ENCODE measurements at places on chromosomes 2 and 18.

DNA sequence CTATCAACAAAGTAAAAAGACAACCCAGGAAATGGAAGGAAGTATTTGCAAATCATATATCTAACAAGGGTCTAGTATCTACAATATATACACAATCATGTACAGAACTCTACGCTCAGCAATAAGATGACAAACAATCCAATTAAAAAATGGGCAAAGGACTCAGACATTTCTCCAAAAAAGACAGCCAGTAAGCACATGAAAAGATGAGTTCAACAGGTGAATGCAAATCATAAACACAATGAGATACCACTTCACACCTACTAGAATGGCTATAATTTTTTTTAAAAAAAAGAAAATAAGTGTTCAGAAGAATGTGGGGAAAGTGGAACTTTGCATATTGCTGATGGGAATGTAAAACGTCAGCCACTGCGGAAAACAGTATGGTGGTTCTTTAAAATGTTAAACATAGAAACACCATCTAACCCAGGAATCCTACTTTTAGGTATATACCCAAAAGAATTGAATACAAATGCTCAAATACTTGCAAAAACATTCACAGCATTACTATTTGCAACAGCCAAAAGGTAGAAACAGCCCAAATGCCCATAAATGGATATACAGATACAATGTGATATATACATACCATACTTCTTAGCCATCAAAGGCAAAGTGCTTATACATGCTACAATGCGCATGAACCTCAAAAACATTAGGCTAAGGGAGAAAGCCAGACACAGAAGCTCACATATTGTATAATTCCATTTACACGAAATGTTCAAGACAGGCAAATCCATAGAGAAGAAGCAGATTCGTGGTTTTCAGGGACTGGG, 121.2 kb downstream of the CABYR start:
- no peak for DNase-seq

DNA sequence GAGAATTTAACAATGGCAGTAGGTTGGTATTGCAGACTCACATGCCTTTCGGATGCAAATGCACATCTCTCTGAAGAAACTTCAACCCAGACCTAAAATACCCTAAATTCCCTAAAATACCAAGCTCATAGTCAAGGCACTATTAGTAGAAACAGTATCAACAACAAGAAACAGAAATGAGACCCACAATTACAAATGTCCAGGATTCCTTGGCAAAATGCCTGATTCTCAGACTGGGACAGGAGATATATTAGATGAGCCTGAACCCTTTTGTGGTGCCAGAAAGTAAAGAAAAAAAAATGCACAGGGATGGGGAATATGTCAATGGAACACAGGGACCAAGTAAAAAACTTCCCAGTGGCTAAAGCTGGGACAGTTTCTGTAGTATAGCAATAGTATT, 77.2 kb downstream of the NAT8 start:
- no peak for DNase-seq

- no peak for DNase-seq
Observed at GRCh38 chr2:159639712-159640111, 23.4 kb upstream of the BAZ2B start.

- no peak for DNase-seq
Observed at GRCh38 chr2:153072813-153073212, 354.4 kb downstream of the ARL6IP6 start.

- DNase-seq = no peak
Observed at GRCh38 chr2:40148334-40148733, 303.6 kb downstream of the SLC8A1 start.

DNA sequence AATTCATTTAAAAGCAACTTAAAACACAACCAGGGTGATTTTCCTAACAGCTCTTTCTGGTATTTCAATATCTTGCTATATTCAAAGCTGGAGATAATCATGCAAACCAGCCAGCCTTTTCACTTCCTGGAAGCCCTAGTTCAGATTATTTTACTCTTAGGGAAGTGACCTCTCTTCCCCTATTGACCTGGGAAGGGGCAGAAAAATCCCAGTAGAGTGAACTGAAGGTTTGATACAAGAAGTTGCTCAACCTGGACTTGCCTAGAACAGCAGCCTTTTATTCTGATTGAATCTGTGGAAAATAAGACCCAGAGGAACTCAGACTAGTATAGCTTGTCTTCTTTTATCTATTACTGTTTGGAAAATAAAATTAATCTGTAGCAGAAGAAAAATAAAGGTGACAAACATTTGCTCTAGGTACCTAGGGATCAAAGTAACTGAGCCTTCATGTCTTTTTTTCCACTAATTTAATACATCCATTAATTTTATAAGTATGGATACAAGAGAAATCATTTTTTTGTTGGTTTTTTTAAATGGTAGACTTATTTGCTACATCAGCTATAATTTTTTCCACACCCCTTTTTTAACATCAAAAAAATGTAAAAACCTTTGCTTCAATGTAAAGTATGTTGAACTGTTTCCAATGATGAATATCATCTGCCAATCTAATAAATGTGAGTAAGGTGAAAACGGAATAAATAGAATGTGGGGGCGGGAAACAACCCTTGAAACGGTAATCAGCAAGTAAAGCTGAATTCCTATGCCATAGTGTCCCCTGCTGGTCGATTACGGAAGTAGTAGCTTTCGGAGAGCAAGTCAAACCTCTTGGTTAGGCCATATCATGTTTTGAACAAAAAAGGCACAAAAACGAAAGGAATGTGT, 629.9 kb downstream of the NRXN1 start:
- DNase-seq = peak; percentile 23

- DNase-seq = no peak
Observed at GRCh38 chr2:84954329-84954728, 16.6 kb upstream of the KCMF1 start.

GRCh38 chr2:240619506-240620148, 5.7 kb upstream of the GPR35 start:
- no peak for DNase-seq

- no peak for DNase-seq
Observed at GRCh38 chr2:134818321-134818720, 20.1 kb upstream of the ACMSD start.

- no peak for DNase-seq
Observed at GRCh38 chr18:78457011-78457410, 522.6 kb upstream of the SALL3 start.

DNA sequence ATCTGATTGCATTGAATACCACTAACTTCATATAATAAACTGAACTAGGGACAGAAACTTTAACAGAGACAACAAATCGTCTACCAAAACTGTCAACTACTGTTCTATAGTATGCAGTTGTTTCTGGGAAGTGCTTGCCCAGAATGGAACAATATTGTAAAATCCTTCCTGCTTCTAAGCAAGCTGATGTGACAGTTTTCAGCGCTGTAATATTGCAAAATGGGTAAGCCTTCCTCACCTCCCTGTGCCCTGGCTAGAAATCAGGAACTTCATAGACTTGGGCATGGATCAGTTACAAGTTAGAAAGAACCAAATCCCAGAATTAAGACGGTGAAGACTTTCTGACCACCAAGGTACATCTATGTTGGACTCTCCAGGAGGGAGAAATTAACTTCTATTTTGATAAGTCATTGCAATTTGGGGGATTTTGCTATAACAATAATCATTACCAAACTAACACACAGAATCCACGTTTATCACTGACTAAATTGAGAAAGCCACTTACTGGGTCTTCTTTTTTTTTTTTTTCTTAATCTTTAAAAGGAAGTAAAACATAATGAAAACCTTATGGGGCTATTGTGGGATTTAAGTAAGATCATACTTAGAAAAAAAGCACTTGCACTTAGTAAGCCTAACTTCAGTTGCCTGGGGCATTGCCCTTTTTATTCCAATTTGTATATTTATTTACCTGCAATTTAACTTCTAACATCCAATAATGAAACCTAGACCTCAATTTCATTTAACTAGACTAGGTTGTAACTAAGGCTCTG, 261.5 kb downstream of the TRIB2 start:
- no peak for DNase-seq

DNA sequence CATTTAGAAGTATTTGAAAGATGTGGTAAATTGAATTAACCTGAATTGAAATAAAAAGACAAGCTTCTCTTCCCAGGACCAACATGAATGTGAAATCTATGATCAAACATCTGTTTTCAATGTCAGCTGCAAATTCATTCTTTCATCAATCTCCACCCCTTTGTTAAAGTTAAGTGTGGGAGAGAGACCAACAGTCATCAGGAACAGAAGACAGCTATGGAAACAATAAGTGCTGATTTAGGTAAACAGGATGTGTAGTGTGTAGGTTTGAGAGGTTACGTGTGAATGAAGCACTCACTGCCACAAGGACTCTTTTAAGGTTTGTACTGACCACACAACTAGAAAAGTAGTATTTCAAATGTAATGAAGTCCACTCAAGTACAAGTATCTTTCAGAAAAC, 1659.8 kb upstream of the CELF4 start:
- no peak for DNase-seq

DNA sequence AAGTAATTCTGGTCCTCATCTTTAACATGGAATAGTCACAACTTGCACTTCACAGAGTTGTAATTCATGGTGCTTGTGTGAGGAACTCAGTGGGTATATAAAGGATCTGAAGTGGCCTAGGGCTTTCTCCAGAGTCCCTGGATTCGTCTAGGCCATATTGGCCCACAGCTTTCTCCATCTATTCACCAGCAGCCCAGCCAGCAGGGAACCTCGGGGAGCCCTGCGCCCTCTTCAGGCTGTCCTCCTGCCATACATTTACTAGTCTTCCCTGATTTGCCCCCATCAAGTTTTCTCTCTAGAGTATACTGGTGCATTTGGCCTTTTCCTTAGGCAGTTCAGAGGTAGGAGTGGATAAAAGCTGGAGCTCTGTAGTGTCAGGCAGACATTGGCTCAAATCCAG, 278.3 kb downstream of the MYCN start:
- peak; percentile 2 for DNase-seq

GRCh38 chr2:241558532-241559322, at the start of gene BOK:
Gene BOK (plus strand): TSS chr2:241558745. CDS start chr2:241559484, 739 bp downstream.
- peak; percentile 64 for DNase-seq

- no peak for DNase-seq
Observed at GRCh38 chr2:46198164-46198883, 98.9 kb upstream of the EPAS1 start.

DNA sequence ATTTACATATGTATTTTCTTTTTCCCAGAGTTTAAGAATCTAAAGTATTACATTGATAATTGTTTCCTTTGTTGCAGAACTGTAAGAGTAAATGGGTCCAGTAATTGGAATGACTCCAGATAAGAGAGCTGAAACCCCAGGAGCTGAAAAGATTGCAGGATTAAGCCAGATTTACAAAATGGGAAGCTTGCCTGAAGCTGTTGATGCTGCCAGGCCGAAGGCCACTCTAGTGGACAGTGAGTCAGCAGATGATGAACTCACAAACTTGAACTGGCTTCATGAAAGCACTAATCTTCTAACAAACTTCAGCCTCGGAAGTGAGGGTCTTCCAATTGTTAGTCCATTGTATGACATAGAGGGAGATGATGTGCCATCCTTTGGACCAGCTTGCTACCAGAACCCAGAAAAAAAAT, 183.8 kb upstream of the STON1 start:
- DNase-seq = peak; percentile 11

DNA sequence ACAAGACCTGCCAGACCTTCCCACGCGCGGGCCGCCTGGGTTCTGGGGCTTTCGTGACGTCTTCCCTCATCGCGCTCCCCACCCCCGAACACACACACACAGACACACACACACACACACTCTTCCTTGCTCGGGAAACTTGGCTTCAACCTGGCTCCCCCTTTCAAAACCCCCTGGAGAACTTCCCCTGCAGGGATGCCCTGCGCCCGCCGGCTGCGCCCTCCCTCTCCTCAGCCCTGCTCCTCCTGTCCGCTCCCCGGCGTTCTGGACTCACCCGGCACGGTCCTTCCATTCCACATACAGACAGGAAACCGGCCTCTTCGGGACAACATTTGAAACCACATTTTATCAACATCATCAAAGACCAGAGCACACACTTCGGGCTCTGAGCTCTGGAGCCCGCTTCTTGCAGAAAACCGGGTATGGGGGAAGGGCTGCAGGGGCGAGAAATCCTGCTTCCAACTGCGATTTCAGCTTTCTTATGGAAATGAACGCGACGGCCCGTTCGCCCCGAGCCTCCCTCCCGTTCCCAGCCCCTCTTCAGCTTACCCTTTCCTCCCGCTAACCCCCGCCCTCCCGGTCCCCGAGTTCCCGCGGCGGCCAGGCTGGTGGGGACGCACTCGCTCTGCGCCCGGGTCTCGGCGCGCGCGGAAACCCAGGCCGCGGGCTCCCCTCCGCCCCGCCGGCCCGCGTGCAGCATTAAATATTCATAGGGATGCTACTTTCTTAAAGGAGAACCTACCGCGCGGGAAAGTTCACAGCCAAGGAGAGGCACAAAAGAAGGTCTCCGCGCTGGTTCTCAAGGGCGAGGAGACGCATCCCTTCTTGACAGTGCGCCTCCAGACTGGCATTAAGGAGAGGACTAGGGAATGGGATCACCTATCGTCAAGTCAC, 18.3 kb downstream of the POU3F3 start:
- peak; percentile 56 for DNase-seq

DNA sequence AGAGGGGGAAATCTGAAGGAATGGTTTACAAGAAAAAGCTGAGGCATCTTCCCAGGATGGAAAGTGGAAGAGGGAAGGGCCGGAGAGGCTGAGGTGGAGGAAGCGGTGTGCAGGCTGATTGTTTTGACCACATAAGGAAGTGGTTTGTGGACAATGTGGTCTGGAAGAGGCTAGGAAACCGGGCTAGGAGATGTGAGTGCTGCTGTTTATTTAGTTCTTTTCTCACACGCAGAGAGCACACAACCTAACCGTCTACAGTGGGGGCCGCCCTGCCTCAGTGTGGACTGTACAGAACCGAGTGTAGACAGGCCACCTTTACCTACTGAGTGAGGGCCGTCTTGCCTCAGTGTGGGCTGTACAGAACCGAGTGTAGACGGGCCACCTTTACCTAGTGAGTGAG, 251.7 kb upstream of the PXDN start:
- no peak for DNase-seq

DNA sequence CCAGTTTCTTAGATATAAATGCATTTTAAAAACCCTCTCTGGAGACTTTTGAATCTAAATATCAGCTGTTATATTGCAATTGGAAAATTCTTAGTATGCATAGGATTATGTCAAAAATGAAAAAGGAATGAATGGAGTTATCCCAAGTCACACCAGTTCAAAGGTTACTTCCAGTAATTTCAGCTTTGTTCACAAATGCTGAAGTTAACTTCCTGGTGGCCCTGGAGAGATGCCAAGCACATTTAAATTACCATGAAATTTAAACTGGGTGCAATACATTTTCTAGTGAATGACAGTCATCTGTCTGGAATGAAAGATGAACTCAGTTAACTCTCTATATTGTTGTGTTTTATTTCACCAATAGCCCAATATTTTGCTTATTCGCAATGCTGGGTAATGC, 753.9 kb downstream of the SUCLG1 start:
- no peak for DNase-seq

DNA sequence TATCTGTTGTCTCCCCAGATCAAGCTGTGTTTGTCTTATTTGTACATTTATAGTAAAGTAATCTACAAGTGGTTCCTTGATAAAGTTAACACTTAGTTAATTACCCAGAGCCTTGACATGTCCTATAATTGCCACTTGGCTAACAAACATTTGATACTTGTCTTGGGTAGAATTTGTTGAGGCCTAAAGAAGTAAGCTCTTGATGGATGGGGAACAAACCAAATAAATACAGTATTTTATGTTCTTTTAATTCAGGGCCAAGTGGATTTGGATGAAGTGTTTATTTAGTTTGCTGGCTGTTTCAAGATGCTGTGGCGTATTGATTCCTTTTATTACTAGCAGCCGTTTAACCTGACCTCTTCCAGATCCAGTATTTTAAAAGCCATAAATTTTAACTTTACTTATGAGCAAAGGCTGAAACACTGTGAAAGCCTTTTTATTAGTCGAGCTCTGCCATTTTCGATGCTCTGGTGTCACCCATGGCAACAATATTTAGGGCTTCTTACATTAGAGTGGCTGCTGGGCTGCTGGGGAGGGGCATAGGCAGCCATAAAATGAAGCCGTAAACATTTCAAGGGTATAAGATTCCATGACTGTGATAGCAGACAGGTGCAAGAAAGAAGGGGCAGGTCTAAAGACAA, 401.6 kb upstream of the NRP2 start:
- DNase-seq = no peak
